ENCODE measurements at places on chromosomes 3 and 15. TPM values are rescaled to one million over a fixed set of nuclear protein-coding genes. Genes with fewer than 3 reads are reported as not detected.

Gene RBP2
- not detected for total RNA-seq

Gene CFAP100
- total RNA-seq: not detected

Gene ADAMTS7
- total RNA-seq: 3.5 TPM

Gene FRMD5
- 2.3 TPM for total RNA-seq

Gene STAC
- total RNA-seq: 0.79 TPM

Gene MBNL1
- 218 TPM for total RNA-seq

Gene SKOR1
- total RNA-seq: 0.79 TPM

Gene CTSH
- total RNA-seq: 2.1 TPM

Gene TOPAZ1
- not detected for total RNA-seq

Gene SYNPR
- total RNA-seq: not detected

Gene GPX1
- total RNA-seq: 85.2 TPM

Gene LYZL4
- 0.39 TPM for total RNA-seq

Gene CLEC3B
- not detected for total RNA-seq

Gene PCSK6
- 5.5 TPM for total RNA-seq

Gene SLC6A11
- total RNA-seq: not detected

Gene CCDC9B
- 34.8 TPM for total RNA-seq

Gene MKRN3
- 0.11 TPM for total RNA-seq

Gene LRRC15
- under 0.01 TPM for total RNA-seq

Gene CACNA2D2
- not detected for total RNA-seq

Gene KBTBD12
- total RNA-seq: not detected

Gene FOXL2
- total RNA-seq: 0.79 TPM

Gene A4GNT
- total RNA-seq: not detected

Gene AGBL1
- not detected for total RNA-seq

Gene SMC4
- 66.0 TPM for total RNA-seq

Gene ADGRG7
- 0.39 TPM for total RNA-seq

Gene PROS1
- total RNA-seq: 5.0 TPM

Gene PRKAR2A
- total RNA-seq: 32.2 TPM

Gene TMEM266
- 3.1 TPM for total RNA-seq

Gene HRG
- total RNA-seq: not detected

Gene IGSF11
- total RNA-seq: 0.11 TPM

All from placental epithelial cell (primary cell).